ENCODE measurements at places on chromosomes 2 and 18. TPM values are rescaled to one million over a fixed set of nuclear protein-coding genes. Genes with fewer than 3 reads are reported as not detected.

Gene GPR35
- total RNA-seq: 2.2 TPM

Gene POTEE
- total RNA-seq: not detected

Gene SPC25
- 0.60 TPM for total RNA-seq

Gene CDH2
- 293 TPM for total RNA-seq

Gene OR6B2
- not detected for total RNA-seq

Gene MZT2A
- total RNA-seq: 401 TPM

Gene COL4A3
- 5.5 TPM for total RNA-seq

Gene ZAP70
- 1.6 TPM for total RNA-seq

Gene BOLL
- total RNA-seq: not detected

Gene C1QL2
- not detected for total RNA-seq

Gene UGT1A4
- total RNA-seq: not detected

Gene SIX3
- not detected for total RNA-seq

Gene XIRP2
- 298 TPM for total RNA-seq

Gene MTA3
- total RNA-seq: 19.7 TPM

Gene IL36RN
- total RNA-seq: not detected

Gene TNFAIP6
- 2.9 TPM for total RNA-seq

Gene KLHL41
- total RNA-seq: 159 TPM
